ENCODE measurements at places on chromosomes 6 and 20. TPM values are rescaled to one million over a fixed set of nuclear protein-coding genes. Genes with fewer than 3 reads are reported as not detected.

SLC12A5 gene
- total RNA-seq, result 20.9 TPM

SNRPB gene
- 522 TPM for total RNA-seq

TXLNB gene
- not detected for total RNA-seq

SLC22A7 gene
- not detected for total RNA-seq

SIRPB2 gene
- total RNA-seq, result 4.0 TPM

TFAP2A gene
- 19.1 TPM for total RNA-seq

DNA sequence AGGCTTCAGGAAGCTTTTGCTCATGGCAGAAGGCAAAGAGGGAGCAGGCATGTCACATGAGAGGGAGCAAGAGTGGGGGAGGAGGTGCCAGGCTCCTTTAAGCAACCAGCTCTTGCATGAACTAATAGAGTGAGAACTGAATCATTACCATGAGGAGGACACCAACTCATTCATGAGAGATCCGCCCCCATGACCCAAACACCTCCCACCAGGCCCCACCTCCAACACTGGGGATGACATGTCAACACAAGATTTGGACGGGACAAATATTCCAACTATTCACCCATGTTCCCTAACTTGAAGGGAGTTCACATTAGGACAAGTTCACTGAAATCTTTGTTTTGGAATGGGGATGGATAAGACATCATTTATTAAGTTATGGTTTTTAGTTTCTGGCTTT, 155.2 kb upstream of the ESR1 start:
- no peaks in the 10 kb centered on the region for H3K4me1 ChIP-seq
- no peak overlapping the region for H3K27ac ChIP-seq
- no peaks in the 10 kb centered on the region for H3K36me3 ChIP-seq
- no peak for DNase-seq
- H3K4me3 ChIP-seq, result no peak overlapping the region

DNA sequence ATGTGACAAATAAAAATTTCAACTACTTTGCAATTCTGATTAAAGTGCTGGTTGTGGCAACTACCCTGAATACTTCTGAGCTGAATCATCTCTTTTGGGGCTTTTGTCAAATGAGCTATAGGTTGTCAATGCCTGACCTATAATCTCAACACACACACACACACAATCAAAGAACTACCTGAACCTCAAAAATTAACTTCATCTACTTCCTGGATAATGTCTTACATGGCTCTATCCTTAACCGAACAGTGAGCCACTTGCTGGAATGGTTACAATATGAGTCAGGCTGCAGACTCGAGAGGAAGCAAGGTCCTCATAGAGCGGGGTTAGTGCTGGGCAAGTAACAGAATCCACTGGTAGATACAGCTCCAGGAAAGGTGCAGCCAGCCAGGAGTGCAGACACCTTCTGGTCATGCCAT, 70.6 kb upstream of the DST start:
- no peak overlapping the region for H3K4me3 ChIP-seq
- H3K36me3 ChIP-seq, result no peaks in the 10 kb centered on the region
- DNase-seq, result peak; percentile 49
- H3K4me1 ChIP-seq, result peaks cover 40% of the 10 kb centered on the region
- no peaks in the 10 kb centered on the region for H3K27me3 ChIP-seq

DNA sequence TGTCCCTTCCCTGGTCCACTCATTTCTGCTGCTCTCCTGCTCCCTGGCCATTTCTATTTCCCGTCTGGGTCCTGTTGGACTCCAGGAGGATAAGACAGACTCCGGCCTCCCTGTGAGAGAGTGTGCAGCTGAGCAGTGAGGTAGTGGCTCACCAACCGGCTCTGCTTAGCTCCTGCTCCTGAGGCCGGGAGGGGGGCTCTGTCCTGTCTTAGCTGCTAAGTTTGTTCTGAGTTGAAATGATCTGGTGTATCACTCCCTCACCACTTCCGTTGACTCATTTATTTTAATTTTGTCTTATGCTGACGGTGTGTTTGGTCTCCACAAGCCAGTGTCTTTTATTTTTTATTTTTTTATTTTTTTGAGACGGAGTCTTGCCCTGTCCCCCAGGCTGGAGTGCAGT, 148.5 kb upstream of the PDE10A start:
- no peak for DNase-seq
- H3K27me3 ChIP-seq, result peaks cover 91% of the 10 kb centered on the region

DNA sequence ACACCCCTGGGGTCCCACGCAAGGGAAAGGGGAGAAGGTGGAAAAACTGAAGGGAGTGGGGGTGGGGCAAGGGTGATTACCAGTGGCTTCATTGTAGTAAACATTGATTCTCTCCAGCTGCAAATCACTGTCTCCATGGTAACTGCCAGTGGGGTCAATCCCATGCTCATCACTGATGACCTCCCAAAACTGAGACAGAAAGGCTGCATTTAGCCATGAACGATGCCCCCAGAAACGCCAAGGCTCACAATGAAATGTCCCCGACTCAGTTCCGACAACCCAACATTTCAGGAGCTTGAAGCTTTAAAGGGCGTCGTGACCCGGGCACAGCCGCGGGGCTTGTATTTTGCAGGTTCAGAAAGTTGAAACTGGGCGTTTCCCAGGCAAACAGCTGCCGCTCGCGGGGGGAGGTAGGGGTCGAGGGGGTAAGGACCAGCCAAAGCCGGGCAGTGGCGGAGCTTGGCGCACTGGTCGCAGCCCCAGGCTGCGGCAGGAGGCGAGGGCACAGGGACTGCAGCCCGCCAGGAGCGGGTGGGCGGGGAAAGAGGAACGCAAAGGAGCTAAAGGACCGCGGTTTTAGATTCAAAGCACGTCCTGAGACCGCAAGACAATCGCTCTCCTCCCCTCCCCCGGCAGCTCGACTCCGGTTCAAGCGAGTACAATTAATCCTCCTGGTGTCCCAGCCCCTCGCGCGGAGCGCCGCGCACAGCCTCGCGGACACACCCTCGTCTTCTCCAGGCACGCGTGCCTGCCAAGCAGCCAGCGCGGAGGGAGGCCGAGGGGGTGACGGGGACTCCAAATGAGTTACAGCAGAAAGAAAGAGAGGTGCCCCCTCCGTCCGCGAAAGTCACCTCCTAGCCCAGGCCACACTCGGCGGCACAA, 731 bp downstream of the TUBB2B start:
- DNase-seq, result peak; percentile 88
- peaks cover 8% of the 10 kb centered on the region for H3K27me3 ChIP-seq
- peaks cover 23% of the 10 kb centered on the region for H3K4me1 ChIP-seq
- peak overlapping the region; percentile 85 for H3K4me3 ChIP-seq

GRCh38 chr6:100175814-100176310, 181.8 kb upstream of the MCHR2 start:
- no peaks in the 10 kb centered on the region for H3K36me3 ChIP-seq
- no peak overlapping the region for H3K4me3 ChIP-seq
- no peaks in the 10 kb centered on the region for H3K4me1 ChIP-seq
- no peak overlapping the region for H3K27ac ChIP-seq
- no peaks in the 10 kb centered on the region for H3K27me3 ChIP-seq

DNA sequence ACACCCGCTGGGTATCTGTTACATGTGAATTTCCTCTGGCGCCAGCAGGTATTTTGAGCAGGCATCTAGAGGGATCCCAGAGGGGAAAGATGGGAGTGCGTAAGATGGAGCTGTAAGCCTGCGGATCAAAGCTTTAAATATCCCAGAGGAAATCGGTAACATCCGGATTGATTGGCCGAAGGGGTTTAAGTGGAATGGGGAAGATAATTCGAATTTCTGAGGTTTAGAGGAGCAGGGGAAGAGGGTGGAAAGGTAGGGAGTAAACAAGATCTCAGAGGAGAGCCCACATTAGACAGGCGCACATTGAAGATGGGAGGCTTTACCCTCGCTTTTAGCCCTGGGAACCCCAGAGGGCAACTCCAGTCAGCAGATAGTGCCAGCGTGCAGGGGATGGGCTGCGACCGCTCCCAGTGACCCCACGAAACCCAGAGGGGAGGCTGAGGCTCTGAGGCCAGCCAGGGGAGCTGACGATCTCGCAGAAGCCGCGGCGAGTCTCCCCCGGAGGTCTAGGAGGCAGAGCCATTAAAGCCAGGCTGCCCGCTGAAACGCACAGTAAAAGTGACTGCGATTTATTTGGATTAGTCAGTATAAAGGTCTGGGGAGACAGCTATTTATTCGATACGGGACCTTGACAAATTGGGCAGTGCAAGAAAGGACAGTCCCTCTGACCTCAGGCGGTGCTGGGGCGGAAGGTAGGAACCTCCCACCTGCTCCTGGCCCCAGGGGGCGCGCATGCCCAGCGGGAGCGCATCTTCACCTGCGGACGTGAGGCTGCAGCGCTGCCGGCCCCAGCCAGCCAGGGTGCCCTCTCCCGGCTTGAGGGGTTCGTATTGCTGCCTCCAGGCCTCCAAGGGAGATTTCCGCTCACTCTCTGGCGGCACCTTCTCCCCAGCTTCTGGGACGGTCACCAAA, 34.3 kb upstream of the TCF21 start:
- no peaks in the 10 kb centered on the region for H3K36me3 ChIP-seq
- H3K27me3 ChIP-seq, result peaks cover 85% of the 10 kb centered on the region
- DNase-seq, result no peak
- no peak overlapping the region for H3K27ac ChIP-seq
- no peaks in the 10 kb centered on the region for H3K4me1 ChIP-seq

DNA sequence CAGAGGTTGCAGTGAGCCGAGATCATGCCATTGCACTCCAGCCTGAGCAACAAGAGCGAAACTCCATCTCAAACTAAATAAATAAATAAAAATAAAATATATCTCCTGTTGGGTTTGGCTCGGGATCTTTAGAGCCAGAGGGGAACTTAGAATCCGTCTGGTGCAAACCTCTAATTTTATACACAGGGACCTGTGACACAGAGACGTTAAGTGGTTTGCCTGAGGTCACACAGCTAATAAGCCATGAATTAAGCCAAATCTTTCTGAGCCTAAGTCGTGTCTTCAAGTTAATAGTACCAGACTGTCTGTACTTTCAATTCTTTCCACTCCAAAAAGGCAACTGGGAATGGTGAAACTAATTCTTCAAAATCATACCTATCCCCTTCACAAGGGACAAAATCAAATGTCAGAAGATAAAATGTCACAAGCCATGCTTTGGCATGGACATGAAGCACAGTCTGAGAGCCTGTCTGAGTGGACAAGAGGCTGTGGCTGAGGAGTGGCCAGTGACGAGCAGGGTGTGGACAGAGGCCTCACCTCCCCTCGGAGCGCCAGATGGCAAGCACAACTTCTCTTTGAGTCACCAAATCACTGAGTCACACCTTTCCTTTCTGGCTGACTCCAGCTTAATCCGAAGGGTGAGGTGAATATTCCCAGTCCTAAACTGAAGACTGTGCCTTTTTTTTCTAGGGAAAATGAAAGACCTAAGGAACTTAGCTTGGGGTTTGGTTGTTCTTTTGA, 177.4 kb downstream of the TFAP2A start:
- H3K36me3 ChIP-seq, result no peaks in the 10 kb centered on the region
- no peaks in the 10 kb centered on the region for H3K27me3 ChIP-seq
- H3K4me1 ChIP-seq, result peaks cover 14% of the 10 kb centered on the region
- DNase-seq, result no peak
